Lower lobe of right lung (tissue), 2 donors: ENCODE measurements at places on chromosomes 12 and 14.

DNA sequence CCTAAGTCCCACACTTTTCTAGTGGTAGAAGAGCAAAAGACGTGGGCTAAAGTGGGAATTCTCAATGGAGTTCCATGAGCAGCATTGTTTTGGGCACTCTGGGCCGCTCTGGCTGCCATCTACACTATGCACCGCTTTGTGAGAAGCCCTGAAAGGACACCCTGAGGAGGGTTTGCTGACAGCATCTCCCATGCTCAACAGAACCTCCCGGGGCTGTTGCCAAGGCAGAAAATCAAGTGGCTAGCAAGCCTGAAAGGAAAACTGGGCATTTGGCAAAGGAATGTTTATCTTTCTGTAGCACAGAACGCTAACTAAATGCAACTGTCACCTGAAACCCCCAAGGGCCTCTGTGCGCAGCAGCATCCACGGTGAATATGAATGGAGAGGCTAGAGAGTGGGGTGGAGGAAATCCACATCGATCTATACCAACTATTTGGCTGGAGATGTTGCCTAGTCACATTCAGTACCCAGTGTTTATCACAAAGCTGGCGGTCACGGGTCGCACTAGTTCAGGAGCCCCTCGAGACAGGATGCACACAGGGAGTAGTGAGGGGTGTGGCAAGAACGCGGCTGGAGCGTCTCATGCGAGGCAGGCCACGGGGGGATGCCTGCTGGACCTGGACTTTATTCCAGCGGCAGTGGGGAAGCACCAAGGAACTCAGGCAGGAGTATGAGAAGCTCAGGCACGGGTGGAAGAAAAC, 14.2 kb downstream of the APPL2 start:
- H3K36me3 ChIP-seq = peaks cover 41% of the 10 kb centered on the region
- peaks cover 44% of the 10 kb centered on the region for H3K4me1 ChIP-seq

GRCh38 chr12:100348657-100349454, 8.0 kb upstream of the SLC17A8 start:
- no peaks in the 10 kb centered on the region for H3K36me3 ChIP-seq
- H3K4me1 ChIP-seq = no peaks in the 10 kb centered on the region

DNA sequence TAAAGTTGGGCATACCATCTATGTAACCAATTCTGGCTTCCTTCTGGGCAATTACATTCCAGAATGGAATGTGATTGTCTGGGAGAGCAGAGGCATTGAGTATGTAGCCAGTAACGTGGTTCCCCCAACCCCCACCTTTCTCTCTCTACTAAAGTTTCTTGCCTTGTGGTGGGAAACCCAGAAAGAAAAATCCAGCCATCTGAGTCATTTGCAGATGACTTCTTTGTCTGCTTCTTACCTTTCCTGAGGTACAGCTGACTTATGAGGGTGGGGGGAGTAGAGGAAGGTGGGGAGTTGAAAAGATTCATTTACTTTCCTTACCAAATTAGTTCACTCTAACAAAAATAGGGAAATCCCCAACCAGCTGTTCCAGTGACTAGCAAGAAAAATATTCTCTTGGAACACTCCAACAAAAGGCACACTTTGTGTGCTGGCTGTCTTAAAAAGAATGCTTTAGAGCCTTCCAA, 112.1 kb upstream of the FRMD6 start:
- DNase-seq = no peak
- H3K4me3 ChIP-seq = no peak overlapping the region
- no peaks in the 10 kb centered on the region for H3K4me1 ChIP-seq
- no peak overlapping the region for H3K27ac ChIP-seq

GRCh38 chr14:79745046-79745445, 466.3 kb downstream of the DIO2 start:
- H3K4me3 ChIP-seq = no peak overlapping the region
- no peaks in the 10 kb centered on the region for H3K4me1 ChIP-seq
- H3K27me3 ChIP-seq = no peaks in the 10 kb centered on the region

DNA sequence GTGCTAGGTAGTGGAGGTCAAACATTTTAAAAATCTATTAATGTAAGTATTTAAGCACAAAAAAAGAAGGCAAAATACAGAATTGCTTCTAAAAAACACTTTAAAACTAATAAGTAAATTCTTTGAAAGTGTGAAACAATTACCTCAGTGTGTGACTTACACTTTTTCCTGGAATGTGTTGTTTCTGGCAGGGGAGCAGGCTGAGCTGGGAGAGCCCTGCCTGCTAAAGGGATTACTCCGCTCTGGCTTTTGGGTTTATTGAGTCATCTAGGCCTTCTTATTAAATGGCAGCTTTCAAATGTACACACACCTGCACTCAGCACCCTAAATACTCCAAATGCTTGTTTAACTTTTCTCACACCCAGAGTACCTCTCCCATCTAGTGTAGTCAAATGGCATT, 279.8 kb downstream of the AKAP6 start:
- H3K27ac ChIP-seq = no peak overlapping the region
- no peak overlapping the region for H3K4me3 ChIP-seq
- H3K36me3 ChIP-seq = no peaks in the 10 kb centered on the region

GRCh38 chr14:55877942-55878341, 240.3 kb upstream of the PELI2 start:
- H3K27ac ChIP-seq = no peak overlapping the region
- no peak for DNase-seq
- H3K4me3 ChIP-seq = no peak overlapping the region
- H3K36me3 ChIP-seq = no peaks in the 10 kb centered on the region

- no peak overlapping the region for H3K4me3 ChIP-seq
- no peaks in the 10 kb centered on the region for H3K27me3 ChIP-seq
- H3K4me1 ChIP-seq = no peaks in the 10 kb centered on the region
- no peak overlapping the region for H3K27ac ChIP-seq
Observed at GRCh38 chr12:121005346-121005815, 10.9 kb downstream of the C12orf43 start.

- peaks cover 29% of the 10 kb centered on the region for H3K36me3 ChIP-seq
- H3K27ac ChIP-seq = peak overlapping the region; percentile 59
- no peak overlapping the region for H3K4me3 ChIP-seq
- DNase-seq = no peak
- peaks cover 34% of the 10 kb centered on the region for H3K4me1 ChIP-seq
- H3K27me3 ChIP-seq = no peaks in the 10 kb centered on the region
Observed at GRCh38 chr14:101877766-101878165, 86.6 kb upstream of the DYNC1H1 start.

- peak overlapping the region; percentile 89 for H3K27ac ChIP-seq
- H3K27me3 ChIP-seq = no peaks in the 10 kb centered on the region
- peak overlapping the region; percentile 79 for H3K4me3 ChIP-seq
- peaks cover 10% of the 10 kb centered on the region for H3K4me1 ChIP-seq
- H3K36me3 ChIP-seq = no peaks in the 10 kb centered on the region
Observed at GRCh38 chr14:61320806-61321384, 484 bp upstream of the PRKCH start.

GRCh38 chr12:7542813-7543212, 39.2 kb upstream of the CD163 start:
- no peaks in the 10 kb centered on the region for H3K4me1 ChIP-seq
- no peak for DNase-seq
- H3K36me3 ChIP-seq = no peaks in the 10 kb centered on the region
- no peak overlapping the region for H3K27ac ChIP-seq

DNA sequence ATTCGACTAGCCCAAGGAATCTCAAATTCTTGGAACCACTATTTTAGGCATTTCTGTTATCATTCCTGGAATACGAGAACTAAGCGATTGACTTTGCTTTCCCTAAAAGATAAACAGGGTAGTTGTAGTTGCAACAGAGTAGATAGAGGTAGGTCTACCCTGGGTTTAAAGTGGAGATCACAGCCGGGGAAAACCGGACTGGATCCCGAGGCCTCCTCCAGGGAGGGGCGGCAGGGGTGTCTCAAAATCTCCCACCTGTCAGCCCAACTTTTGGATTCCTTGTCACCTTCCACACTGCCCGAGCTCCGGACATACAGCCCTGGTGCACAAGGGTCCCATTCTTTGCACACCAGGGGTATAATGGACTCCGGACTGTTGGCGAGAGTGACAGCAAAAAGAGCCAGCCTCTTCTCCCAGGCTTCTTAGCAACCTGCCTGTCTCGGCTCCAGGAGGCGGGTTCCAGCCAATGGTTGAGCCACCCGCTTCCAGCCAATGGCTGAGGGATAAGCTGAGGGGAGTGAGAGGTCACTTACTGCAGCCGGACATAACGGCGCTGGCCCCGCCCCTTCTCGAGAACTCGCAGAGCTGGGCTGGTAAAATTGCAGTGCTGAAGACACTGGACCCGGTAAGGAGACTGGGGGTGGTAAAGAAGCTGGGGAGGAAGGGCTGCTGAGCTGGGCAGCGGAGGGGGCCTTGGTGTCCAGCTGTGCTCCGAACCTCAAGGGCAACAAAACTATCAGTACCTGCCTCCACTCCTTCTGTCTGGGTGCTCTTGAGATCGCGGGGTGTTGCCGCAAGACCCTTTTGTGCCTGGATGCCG, at the start of gene SUOX:
Gene SUOX (plus strand): TSS at position 562 of the 820 bp plus-strand sequence. CDS start 4,946 bp downstream, outside the sequence.
- H3K27me3 ChIP-seq = no peaks in the 10 kb centered on the region
- DNase-seq = peak; percentile 98
- H3K27ac ChIP-seq = peak within 1 kb of the TSS; percentile 77
- peaks cover 15% of the 10 kb centered on the region for H3K4me1 ChIP-seq
- peak within 1 kb of the TSS; percentile 79 for H3K4me3 ChIP-seq
- H3K36me3 ChIP-seq = peaks cover 30% of the 10 kb centered on the region

- H3K4me3 ChIP-seq = no peak overlapping the region
- no peak for DNase-seq
- H3K27ac ChIP-seq = no peak overlapping the region
- no peaks in the 10 kb centered on the region for H3K36me3 ChIP-seq
- no peaks in the 10 kb centered on the region for H3K4me1 ChIP-seq
Observed at GRCh38 chr12:92088805-92089204, 56.8 kb downstream of the BTG1 start.

DNA sequence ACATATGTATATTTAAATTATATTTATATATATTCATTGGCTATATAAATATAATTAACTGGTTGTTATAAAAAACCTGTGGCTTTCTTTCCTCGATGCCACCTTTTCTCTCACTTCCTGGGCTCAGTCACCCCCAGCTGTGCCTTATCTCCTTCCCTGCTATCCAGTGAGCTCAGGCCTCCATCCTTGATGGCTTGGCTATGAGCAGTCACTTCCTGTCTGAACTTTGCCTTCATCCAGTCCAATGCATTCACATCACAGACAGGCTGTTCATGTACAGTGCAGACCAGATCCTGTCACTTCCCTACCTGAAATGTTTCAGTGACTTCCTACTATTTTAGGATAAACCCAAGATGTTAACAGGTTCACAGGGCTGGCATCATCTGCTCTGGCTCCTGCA, 115.3 kb upstream of the PRB2 start:
- no peaks in the 10 kb centered on the region for H3K36me3 ChIP-seq
- no peak for DNase-seq
- no peaks in the 10 kb centered on the region for H3K27me3 ChIP-seq

GRCh38 chr12:120884644-120885043, 19.5 kb downstream of the SPPL3 start:
- no peak for DNase-seq
- peaks cover 21% of the 10 kb centered on the region for H3K4me1 ChIP-seq
- H3K27me3 ChIP-seq = no peaks in the 10 kb centered on the region
- no peak overlapping the region for H3K27ac ChIP-seq
- H3K36me3 ChIP-seq = no peaks in the 10 kb centered on the region

- H3K36me3 ChIP-seq = peaks cover 80% of the 10 kb centered on the region
- peaks cover 13% of the 10 kb centered on the region for H3K4me1 ChIP-seq
- no peak overlapping the region for H3K27ac ChIP-seq
Observed at GRCh38 chr12:106315523-106315922, 13.0 kb downstream of the TCP11L2 start.

DNA sequence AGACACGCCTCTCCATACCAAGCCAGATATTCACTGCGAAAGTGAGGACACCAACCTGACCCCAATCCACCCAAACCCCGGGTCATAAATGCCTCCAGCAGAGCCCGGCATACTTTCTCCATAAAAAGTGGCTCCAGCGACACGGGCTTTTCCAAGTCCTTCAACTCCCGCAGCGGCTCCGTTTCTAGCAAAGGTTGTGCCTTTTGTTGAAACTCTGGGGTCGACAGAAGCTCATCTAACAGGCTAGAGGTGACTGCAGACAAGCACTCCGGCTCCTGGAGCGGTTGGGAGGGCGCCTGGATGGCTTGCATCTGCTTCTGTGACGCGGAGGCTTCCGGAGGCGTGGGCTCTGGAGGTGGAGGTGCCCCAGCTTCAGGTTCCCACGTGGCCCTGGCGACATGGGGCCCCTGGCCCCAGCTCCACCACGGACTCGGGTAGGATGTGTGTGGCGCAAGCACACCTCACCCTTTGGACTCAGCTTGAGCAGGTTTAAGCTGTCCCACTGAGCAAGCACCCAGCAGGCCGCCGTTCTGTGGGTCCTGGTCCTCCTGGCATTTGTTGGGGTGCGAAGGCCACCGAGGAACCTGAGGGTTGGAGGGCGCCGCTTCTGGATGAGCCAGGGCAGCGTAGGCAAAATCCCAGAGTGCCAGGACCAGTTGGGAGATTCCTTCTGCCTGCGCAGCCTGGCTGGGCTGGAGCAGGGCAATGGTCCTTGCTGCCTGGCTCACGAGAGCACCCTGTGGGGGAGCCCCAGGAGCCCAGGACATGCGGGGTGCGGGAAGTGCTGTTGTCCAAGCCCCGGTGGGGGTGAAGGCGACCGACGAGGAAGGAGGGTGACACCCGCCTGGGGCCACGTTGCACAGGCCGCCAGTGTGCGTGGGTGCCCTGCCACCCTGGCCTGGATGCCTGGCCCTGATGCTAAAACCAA, 186.3 kb downstream of the ALG10 start:
- H3K4me3 ChIP-seq = no peak overlapping the region
- no peaks in the 10 kb centered on the region for H3K27me3 ChIP-seq
- no peak for DNase-seq
- no peaks in the 10 kb centered on the region for H3K36me3 ChIP-seq
- no peaks in the 10 kb centered on the region for H3K4me1 ChIP-seq
- H3K27ac ChIP-seq = no peak overlapping the region

- H3K4me3 ChIP-seq = no peak overlapping the region
- no peaks in the 10 kb centered on the region for H3K27me3 ChIP-seq
- no peak overlapping the region for H3K27ac ChIP-seq
- H3K4me1 ChIP-seq = peaks cover 40% of the 10 kb centered on the region
- no peak for DNase-seq
Observed at GRCh38 chr12:1719139-1719538, 28.3 kb downstream of the ADIPOR2 start.
